ENCODE measurements at places on chromosomes 2 and 18.

DNA sequence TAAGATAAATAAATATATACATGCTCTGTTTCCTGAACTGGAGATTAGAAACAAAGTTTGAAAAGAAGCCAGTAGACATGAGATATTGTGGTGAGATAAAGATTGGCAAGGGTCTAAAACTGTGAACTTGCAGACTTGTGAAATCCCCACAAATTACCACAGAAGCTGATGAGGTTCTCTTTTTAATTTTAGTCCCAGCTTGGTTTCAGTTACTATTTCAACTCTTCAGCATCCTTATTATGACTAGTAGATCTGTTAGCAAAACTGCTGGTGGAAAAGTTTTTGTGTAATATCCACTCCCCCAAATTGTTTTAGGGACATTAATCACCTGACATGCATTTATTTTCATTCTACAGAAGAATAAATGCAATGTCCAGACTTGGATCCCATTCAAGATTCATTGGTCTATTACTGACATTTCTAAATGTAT lies 20.8 kb downstream of the RASGRP3 start:
- DNase-seq = no peak

- no peak for DNase-seq
Measured at GRCh38 chr2:175815537-175815936, 186.5 kb downstream of the LNPK start.

DNA sequence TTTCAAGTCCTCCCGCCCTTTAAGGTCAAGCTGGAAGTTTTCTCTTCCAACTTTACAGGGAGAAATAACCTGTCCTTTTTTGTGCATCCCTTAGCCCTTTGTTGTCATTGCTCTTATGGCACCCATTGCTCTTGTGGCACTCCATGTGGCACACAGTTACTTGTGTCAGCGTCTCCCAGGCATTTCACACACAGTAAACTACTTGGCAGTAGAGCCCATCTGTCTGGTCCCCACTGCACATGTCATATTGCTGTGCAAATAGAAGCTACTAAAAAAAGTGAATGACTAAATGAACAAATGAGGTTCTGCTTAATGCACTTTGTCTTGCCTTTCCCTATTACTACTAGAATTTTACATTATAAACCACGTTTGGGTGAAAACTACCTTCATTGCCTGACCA lies 149.3 kb downstream of the EML6 start:
- DNase-seq = no peak

- DNase-seq = no peak
Measured at GRCh38 chr2:161415034-161415986, 787 bp upstream of the TBR1 start.

GRCh38 chr2:50727636-50728339 lies 304.1 kb downstream of the NRXN1 start:
- DNase-seq = no peak

GRCh38 chr2:222322236-222322635 lies 23.4 kb upstream of the PAX3 start:
- DNase-seq = no peak

DNA sequence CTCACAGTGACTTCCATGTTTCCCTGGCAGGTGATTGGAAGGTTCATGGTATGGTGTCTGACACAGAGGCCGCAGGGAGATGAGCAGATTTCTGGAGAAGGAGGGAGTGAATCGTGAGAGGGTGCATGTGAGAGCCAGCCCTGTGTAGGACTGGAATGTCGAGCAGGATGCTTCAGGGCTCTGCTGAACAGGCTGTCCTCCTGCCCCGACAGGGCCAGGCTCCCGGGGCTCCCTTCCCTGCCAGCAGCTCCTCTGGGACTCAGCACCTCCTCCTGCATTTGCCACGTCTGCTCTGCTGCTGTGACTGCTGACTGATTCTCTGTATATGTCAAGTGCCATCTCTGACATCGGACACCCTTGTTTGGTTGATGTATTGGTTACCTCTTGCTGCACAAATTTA lies 38.5 kb upstream of the INHBB start:
- no peak for DNase-seq

DNA sequence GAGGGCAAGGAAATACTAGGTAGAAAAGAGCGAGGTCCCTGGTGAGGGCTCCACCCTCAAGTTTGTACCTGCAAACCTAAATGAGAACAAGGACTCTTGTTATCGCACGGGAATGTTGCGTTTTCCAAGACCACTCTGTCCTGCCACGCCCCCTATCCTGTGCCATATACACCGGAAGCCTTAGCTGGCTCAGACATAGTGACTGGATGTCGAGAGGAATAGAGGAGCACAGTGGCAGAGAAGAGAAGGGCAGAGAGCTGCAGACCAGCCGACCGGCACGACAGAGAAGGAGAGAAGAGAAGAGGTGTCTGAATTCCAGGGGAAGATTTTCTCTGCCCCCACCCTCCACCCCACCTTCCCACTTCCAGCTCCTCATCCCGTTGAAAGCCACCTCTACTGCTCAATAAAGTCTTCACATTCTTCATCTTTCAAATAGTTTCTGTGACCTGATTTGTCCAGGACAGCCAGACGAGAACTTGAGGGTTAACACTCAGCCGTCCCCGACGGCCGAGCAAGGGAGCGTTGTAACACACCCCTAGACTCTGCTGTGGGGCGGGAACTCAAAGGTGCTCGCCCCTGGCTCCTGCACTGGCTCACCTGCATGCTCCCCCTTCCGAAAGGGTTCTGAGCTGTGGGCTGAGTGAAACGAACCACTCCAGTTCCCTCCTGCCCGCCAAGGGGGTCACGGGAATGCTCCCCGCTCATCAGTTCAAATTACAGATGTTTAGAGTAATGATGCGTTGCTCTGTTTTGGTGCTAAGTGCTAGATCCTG lies 24.9 kb upstream of the COL3A1 start:
- no peak for DNase-seq

- DNase-seq = no peak
Measured at GRCh38 chr18:48645427-48646002, 106.7 kb downstream of the CTIF start.

DNA sequence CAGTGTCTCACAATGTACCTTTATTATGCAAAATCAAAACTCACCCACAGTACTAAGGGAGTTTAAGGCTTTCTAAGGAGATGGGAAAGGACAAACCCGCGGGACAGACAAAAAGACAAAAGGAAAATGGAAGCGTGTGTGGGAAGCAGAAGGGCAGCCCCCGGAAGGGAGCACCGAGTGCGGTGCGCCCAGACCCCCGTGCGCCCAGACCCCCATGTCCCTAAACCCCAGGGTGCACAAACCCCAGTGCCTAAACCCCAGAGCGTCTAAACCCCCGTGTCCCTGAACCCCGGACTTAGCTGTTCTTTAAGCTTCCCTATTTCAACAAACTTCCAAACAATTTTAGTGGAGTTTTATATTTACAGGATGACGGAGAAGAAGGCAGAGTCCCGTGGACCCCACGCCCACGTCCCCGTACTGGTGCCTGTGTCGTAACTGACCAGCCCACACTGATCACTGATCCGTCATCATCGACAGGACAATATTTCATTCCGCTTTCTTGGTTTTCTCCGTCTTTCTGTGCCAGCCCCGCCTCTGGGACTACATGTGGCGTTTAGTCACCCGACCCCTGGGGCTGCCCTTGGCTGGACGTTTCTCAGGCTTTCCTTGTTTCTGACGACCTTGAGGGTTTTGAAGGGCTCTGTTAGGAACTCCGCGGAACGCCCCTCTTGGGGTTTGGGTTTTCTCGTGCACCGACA lies 76.9 kb downstream of the RTP5 start:
- DNase-seq = no peak

DNA sequence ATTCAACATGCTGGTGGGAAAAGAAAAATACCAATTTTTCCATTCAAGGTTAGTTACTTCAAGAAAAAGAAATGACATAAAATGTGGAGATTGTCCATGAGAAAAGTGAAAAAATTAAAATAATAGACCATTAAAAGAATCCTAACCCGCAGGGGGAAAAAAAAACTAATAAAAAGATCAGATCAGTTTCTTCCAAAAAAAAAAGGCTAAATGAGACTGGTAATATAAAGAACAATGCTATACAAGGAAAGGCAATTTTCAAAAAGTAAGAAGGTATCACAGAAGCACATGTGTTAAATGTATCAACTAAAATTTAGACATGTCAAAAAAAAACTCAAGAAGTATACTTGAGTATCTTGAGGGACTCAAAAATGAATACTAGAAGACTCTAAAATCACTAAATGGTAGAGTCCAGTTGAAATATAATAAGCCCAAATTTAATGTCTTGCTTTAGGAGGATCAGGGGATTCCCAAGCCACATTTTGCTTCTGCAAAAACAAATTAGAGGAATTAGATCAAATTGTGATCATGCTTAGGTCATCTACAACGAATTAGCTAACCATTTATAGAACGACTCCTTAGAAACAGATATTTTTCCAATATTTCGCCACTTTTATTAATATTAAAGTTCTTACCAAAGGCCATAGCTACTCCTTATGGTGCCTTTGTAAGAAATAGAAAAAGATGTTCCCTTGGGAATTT lies 35.8 kb upstream of the GLS start:
- DNase-seq = no peak

DNA sequence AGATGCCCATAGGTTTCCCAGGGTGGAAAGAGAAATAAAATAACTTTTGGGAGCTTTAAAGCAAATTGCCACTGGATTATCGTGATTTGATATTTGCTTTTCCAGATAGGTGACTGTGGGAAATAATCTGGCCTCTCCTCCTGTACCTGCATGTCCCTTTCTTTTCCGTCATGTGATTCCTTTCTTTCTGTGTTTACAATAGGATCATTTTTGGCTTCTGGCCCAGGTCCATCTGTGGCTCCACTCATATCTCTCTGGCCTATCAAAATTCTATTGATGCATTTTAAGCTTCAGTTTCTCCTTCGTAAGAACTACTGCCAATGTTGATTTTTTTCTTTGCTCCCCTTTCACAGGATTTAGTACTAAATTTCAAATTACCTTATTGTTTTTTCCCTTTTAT lies 153.6 kb downstream of the CCDC85A start:
- no peak for DNase-seq

GRCh38 chr18:42824178-42824577 lies 291.3 kb downstream of the RIT2 start:
- no peak for DNase-seq

DNA sequence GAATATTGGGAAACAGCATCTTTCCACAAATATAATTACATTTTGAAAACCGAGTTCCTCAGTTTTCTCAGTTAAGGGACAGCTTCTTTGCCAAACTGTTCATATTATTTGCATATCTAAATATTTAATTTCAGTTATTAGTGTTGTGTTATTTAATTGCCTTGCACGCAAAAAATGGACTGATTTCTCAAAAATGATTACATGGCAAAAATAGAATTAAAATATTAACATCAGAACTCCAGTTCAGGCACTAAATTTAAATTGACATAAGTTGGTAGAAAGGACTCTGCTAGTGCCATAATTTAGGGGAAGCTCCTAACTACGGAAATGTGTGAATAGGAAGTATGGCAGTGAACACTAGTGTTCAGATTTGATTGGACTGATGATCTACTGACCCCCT lies 209.6 kb downstream of the PARD3B start:
- no peak for DNase-seq

- DNase-seq = no peak
Measured at GRCh38 chr2:102155703-102156515, 13.4 kb downstream of the IL1R1 start.

DNA sequence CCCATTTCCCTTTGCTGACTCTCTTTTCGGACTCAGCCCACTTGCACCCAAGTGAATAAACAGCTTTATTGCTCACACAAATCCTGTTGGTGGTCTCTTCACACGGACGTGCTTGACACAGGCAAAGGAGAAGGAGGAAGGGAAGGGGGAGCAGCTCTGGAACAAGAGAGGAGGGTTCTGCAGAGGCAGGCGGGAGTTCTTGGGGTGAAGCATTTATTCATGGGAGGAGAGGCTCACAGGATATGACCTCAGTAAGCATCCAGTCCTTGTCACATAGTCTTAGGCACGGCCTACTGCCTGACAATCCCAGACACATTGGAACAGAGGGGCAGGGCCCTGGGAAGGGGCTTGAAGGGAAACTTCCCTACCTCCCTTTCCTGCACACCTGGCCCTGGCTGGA lies 171.7 kb upstream of the HS6ST1 start:
- no peak for DNase-seq

- no peak for DNase-seq
Measured at GRCh38 chr18:27599202-27599829, 414.2 kb upstream of the CHST9 start.

DNA sequence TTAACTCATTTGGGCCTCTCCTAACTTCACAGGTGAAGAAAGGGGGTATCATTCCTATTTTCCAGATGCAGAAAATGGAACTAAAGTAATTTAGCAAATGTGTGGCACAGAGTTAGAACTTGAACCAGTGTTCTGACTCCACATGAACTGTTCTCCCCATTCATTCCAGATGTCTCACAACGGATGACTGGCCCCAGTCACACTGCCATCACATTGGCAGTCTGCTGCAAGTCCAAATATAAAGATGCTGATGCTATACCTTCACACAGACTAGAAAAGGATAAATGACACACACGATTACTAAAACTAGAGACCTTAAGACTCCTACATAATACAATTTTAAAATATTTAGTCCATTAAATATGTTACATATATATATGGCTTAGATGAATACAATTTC lies 195.7 kb downstream of the NBAS start:
- no peak for DNase-seq

- no peak for DNase-seq
Measured at GRCh38 chr2:161122772-161123530, 37.3 kb upstream of the TANK start.

DNA sequence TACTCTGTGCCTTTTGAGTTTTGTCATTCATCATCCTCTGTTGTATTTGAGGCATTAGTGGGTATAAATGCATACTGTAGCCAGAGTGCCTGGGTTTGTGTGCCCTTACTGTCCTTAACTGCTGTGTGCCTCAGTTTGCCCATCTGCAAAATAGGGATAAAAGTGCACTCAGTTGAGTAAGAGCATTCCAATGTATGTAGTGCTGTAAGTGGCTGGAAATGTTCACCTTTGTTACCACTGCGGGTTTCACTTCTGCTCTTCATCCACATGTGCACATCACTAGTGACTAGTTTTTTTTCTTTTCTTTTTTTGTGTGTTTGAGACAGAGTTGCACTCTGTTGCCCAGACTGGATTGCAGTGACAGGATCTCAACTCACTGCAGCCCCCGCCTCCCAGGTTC lies 39.9 kb downstream of the PLEKHB2 start:
- no peak for DNase-seq

DNA sequence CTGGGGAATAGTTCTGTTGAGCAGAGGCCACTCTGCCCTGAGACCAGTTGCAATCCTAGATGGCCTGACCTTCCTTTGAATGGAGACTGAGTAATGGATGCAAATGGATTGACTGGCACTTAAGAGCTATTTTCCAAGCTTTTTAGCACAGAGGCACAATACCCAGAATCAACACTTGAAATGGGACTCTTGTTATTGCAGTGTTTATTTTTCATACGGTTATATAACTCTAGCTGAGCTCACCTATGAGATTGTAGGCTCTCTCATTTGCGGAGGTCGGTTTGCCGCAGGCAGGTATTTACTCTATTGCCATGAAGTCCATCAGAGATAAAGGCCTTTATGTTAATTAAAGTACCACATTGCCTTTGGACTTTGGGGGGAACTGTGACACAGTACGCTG lies 422.3 kb upstream of the CELF4 start:
- no peak for DNase-seq
